Stimulated activated CD8-positive, alpha-beta memory T cell treated with anti-CD3 and anti-CD28 coated beads, Interleukin-2, amount 100 ng/mL, for 48 hours (primary cell): ENCODE measurements at places on chromosomes 7 and 10.
A peak's percentile ranks its signal among the peaks of the same experiment; 100 is the strongest.

DNA sequence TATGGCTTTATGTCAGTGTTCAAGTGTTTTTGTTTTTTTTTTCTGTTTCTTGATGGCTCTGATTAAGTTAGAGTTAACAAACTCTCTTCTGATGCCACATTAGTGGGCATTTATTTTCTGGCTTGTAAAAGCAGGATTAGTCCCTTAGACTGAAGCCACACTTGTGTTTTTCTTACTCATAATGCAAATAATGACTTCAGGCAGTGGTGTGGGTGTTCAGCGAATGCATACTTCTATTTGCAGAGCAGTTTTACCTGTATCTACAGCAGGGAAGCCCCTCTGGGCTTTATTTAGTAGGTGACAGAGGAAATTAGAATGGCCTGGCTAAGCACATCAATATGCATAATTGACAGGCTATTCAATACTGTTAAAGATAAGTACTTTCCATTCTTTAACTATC lies 79.9 kb downstream of the CNNM2 start:
- no peak for DNase-seq

GRCh38 chr10:98778277-98778759 lies 331.6 kb upstream of the HPS1 start:
- no peak for DNase-seq

- no peak for DNase-seq
These were observed 82.6 kb upstream of the PRKG1 start for GRCh38 chr10:50991456-50992355.

DNA sequence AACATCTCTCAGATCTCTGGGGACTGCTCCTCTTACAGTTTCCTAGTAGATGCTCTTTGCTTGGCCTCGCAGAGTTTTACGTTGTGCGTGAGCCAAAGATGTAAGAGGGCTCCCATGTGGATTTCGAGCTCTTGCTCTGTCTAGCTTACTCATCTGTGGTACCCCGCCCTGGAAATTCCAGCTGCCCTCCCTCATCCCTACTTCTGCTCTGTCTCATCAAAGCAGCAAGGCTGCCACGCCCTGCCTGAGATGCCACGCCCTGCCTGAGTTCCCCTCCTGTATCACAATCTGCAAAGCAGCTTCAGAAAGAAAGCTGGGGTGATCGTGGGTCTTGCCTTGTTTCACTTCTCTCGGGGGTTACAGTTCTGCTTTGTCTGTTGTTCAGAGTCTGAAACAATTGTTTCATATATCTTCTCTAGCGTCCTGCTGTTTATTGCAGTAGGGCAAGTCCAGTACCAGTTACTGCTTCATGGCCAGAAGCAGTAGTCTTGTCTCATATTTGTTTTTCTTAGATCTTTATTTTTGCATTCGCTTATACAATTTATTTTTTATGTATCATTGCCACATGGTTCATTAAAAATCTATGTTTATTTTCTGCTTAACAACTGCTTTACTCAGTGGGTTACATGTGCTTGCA lies 36.1 kb upstream of the CCNY start:
- no peak for DNase-seq

GRCh38 chr7:94109556-94109955 lies 105.4 kb upstream of the BET1 start:
- no peak for DNase-seq

GRCh38 chr10:17742918-17743317 lies 9.1 kb upstream of the TMEM236 start:
- DNase-seq = peak; percentile 38

- no peak for DNase-seq
These were observed 236.6 kb downstream of the PTPRN2 start for GRCh38 chr7:158351051-158351450.

GRCh38 chr7:149604521-149604920 lies 106.9 kb upstream of the ZNF746 start:
- no peak for DNase-seq

GRCh38 chr10:2118201-2118600 lies 380.9 kb upstream of the ADARB2 start:
- no peak for DNase-seq

DNA sequence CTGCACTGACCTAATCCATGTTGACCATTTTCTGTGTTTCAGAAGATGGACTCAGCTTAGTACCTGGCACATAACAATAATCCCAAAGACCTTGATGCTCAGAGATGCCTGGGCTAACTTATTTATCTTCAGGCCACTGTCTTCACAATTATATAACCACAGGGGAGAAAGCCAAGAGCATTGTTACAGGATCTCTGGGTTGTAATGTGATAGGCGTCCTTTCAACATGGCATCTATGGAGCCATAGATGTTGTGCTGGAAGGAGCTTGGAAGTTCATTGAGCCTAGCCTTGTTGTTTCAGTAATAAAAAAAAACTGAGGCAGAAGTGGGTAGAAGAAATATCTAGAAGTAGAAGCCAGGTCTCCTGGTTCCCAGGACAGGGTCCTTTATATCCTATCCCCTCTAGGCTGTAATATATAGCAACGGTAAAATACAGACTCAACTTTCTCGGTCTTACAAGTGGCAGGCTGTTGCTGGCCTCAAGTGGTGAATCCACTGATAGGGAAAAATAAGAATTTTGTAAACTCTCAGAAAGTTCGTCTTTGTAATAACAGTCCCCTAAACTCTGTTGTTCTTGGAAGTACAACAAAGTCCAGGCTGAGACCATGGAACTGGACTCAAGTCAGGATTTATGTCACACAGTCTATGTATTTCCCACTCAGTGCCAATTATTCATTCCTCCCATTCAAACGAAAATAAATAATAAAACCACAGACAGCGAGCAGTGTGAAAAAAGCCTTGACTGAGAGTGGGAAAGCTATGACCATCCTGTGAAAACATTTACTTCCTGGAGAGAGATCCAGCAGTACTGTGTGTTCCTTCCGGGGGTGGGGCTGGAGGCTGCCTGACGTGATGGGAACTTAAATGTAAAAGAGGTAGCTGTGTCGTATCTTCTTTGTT lies 277.6 kb downstream of the REEP3 start:
- no peak for DNase-seq

- no peak for DNase-seq
These were observed 260.9 kb upstream of the PLPP4 start for GRCh38 chr10:120195984-120196712.

GRCh38 chr10:1267148-1267547 lies 211.0 kb downstream of the WDR37 start:
- DNase-seq = no peak

DNA sequence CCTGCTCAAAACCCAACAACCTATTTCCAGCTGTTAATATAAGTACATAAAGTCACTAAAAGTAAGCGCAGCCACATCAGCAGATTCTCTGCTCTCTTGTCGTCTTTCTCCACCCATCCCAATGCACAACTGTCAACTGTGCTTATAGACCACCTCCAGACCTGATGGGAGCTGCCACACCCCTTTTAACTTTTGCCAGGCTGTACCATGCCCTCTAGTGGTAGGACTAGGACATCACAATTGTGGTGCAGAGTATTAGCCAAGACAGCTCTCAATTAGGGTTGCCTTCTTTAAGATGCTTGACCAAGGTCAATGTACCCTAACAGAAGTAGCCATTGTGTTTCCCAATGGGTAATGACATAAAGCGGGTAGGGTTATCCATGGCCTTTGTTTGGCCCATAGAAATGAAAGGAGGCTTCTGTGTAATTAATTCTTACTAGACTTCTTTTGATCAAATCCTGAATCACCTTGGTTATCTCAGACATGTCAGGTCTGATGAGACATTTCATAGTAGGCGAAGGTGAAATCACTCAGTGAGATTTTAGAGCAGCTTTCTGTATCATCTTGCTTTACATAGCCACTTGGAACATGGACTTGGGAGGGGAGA lies 68.1 kb downstream of the SCRN1 start:
- DNase-seq = peak; percentile 18

- DNase-seq = peak; percentile 11
These were observed 43.5 kb downstream of the TLL2 start for GRCh38 chr10:96470116-96470743.

GRCh38 chr7:44881066-44881600 lies 4.2 kb downstream of the PURB start:
- DNase-seq = no peak
